ENCODE measurements at places on chromosomes 1 and 21.

GRCh38 chr21:37139902-37140301, 66.8 kb downstream of the TTC3 start:
- peak; percentile 47 for DNase-seq

DNA sequence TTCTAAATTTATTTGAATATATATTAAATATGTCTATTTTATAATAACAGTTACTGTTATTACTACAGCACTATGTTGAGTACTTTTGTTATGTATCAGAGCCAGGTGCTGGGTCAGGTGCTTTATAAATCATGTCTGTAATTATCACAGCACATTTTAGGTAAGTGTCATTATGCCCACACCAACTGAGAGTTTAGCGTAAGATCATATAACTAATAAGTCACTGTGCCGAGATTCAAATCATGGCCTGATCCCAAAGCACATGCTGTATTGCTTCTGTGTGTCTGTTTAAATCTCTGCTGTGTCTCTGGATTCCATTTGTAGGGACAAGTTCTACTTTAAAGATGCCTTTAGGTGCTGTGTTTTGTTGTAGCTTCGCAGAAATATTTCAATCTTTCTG, 1.9 kb downstream of the GPSM2 start:
- no peak for DNase-seq

DNA sequence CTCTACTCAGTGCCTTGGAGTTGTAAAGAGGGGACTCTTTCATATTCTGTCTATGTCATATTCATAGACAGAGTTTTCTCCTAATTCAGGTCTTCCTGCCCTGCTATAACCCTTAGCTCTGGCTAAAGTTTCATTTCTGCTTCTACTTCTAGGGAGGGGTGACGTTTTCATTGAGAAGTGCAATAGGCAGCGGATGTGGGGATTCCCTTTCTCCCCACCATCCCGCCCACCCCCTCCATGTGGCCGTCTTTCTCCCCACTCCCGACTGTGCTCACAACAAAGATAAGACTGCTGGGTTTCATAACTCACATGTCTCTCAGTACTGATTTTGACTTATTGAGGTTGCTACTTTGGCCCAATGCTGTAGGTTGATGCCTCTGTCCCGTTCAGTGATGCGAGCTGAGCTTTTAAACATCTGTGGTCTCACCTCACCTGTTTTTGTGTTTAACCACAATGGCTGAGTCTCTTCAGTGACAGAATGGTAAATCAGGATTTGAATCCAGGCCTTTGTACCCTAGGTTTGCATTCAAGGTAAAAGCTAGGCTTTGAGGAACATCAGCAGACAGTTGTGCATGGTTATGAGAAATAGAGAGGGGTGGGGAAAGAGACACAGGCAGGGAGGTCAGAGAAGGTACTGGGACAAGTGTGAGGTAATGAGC, 7.8 kb upstream of the KIF14 start:
- no peak for DNase-seq

- DNase-seq: peak; percentile 50
These were observed 19.2 kb upstream of the ID3 start for GRCh38 chr1:23578311-23578996.

DNA sequence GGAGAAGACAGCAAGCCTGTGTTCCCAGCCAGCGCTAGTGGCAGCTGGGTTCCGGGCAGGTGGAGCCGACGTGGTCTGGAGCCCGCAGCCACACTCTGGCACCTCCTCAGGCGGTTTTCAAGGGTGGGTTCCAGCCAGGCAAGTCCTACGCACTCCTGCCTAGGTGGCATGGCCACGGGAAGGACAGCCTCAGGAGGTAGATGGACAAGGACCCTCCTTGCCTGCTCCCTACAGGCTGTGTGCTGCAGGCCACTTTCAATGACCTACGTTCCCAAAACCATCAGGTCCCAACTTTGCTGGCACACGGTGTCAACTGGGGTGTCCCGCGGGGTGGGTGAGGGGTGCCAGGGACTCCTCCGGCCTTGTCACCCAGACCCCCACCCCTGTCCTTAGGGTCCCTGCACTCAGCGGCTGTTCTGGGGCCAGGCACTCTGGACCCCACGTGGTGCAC, 6.7 kb upstream of the PTGER3 start:
- DNase-seq: no peak

DNA sequence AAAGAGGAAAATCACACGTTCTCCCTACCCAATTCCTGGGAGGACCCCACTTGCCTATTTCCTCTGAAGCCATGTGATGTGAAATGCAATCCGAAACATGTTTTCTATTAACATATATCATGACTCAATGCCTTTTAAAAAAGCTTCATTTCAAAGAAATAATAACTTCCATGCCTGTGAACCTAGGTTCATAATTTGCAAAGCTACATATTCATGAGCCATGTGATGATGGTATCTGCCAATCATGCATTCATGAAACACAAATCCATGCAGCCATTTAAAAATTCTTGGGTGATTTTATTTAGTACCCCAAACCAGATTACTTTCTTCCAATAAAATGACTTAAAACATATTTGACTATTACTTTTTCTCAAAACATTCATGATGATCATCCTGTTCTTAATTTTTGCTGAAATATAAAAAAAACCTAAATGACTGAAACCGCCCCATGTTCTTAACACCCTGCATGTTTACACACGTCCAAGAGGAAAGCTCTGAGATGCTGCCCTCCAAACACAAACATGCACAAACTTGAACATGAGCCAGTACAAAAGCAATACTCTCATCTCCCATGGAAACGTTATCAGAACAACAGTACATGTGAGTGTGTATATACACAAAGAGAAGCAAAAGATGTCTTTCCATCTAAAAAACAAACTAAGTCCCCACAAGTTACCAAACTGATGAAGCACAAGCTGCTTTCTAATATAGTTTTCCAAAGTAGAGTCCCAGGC, 140.1 kb downstream of the TGFBR3 start:
- DNase-seq: no peak

DNA sequence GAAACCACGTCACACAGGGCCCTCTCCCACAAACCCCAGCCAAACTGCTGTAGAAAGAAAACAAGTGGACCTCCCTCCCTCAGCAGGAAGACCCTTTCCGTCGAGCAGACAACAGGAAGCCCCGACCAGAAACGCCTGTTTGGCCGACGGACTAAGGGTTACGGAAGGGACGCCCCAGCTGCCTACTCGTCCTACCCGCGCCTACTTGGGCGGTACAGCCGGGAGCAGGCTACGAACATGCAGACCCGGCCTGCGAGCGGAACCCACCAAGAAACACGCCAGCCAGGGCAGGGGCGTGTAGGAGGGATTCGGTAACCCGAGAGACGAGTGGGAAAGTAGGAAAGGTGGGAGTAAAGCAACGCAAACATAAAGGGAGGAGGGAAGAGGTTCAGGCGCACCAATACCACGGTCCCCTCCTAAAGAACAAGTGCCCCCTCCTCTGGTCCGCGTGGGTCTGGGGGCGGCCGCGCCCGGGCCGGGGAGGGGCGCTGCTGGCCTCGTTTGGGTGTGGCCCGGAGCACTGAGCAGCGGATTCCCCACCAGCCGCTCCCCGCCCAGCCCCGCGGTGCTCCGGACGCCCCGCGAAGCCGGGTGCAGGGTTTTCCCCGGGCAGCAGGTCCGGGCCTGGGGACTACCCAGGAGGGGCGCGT, 450 bp downstream of the S100A10 start:
- DNase-seq: no peak

GRCh38 chr1:168455764-168456163, 88.0 kb downstream of the XCL2 start:
- DNase-seq: no peak

Data from fibroblast of pulmonary artery (primary cell).